Hippocampal formation (tissue), 2 donors: ENCODE measurements at places on chromosomes 5 and 9.

GRCh38 chr9:120579139-120580050 is 572 bp downstream of the CDK5RAP2 start:
- no peak for DNase-seq

DNA sequence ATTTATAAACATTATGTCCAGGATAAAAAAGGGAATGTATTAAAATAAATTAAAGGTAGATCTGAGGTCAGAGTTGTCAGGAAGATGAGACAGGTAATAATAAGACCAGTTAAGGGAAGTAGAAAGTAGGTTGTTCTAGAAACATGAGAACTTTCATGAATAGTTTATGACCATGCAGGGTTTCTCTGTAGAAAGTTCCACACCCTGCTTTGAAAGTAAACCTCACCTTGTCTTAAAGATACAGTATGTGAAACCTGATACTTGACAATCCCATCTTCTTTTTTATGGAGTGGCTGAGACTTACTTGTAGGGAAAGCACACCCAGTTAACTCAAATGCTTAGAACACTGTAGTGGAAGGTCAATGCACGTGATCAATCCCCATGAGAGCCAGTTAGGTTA is 260.6 kb upstream of the ZNF462 start:
- DNase-seq, result no peak

GRCh38 chr9:33524306-33524947 is 376 bp downstream of the ANKRD18B start:
- DNase-seq, result no peak

GRCh38 chr9:99433555-99433954 is 211.5 kb downstream of the SEC61B start:
- no peak for DNase-seq

DNA sequence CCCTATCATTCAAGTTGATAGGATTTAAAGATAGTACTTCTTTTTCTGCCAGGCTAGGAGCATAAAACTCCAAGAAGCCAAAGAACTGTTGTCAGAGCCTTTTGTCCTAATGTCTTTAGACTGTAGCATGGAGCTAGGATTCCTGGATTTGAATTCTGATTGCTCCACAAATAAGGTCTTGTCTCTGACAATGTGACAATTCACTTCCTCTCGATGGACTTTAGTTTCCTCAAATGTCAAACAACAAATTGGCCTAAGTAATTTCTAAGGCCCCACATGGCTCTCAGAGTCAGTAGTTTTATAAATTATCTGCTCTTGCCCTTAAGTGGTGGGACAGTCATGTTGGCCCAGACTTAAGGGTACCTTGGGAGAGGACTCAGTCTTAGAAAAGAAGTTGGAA is 36.7 kb downstream of the RFK start:
- no peak for DNase-seq

DNA sequence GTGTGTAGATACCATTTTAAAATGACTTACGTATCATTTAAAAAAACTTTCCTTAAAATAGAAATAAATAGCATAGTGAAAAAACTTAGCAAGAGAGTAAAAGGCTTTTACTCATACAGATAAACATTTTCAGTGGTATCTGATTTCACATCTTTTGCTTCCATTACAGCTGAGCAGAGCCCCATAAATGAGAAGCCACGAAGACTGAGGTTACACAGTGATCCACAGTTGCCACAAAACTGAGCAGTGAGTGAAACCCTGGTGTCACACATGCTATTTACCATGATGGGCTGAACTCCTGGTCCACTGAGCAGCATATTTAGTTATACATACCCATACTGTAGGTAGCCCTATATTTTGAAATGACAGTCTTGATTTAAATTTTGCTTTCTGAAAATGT is 401.2 kb downstream of the KIAA0825 start:
- no peak for DNase-seq

- peak; percentile 55 for DNase-seq
These were observed 197.6 kb downstream of the KDM4C start for GRCh38 chr9:6955251-6955921.

GRCh38 chr9:80185112-80185738 is 613.5 kb downstream of the TLE4 start:
- no peak for DNase-seq

DNA sequence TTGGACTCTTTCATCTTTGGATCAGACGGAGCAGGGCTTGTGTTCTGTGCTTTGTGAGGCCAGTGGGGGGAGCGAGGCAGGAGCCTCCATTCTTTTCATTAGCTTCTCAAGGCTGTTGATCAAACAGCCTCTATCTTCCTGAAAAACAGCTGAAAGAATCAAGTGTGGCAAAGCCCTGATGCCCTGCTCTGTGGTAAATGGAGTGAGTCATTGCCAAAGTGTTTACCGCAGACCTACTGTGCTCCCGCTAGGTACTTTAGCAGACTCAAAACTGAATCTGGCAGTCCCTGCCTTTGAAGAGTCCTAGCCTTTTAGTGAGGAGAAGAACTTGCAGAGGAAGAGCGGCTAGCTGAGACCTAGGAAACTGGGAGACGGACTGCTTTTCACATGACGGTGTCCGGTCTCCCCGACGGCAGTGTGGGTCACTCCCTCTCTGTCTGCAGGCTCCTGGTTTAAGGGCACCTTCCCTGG is 3.3 kb downstream of the ANKRD33B start:
- DNase-seq, result no peak

DNA sequence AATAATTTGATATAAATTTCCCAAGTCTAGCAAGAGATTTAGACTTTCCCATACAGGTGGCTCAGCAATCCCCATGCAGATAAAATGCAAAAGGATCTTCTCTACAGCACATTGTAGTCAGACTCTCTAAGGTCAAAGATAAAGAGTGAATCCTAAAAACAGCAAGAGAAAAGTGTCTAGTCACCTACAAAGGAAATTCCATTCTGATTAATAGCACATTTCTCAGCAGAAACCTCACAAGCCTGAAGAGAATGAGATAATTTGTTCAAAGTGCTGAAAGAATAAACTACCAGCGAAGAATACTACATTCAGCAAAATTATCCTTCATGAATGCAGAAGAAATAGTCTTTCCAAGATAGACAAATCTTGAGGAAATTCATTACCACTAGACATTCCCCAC is 493.3 kb downstream of the PRELID2 start:
- no peak for DNase-seq

GRCh38 chr5:5285906-5286305 is 136.6 kb upstream of the ICE1 start:
- DNase-seq, result no peak

- DNase-seq, result no peak
These were observed 8.9 kb upstream of the PTAR1 start for GRCh38 chr9:69768716-69769115.

GRCh38 chr5:74251141-74252035 is 389.1 kb downstream of the ENC1 start:
- DNase-seq, result no peak

DNA sequence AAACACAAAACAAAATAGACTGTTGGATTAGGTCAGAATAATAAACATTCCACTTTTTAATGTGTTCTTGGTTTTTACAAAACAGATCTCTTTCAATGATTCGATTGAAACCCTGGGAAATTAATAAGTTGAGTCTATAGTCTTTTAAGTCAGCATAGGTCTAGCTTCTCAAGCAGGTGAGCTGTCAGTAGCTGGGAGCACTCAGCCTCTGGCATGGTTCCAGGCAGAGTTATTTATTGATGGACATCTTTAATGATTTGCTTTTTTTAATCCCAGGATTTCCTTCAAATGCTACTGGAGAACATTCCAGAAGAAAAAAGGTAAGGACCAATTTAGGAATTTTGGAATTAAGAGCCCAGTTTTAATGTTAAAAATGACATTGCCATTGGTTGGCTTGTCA is 241.0 kb downstream of the AOPEP start:
- DNase-seq, result no peak

DNA sequence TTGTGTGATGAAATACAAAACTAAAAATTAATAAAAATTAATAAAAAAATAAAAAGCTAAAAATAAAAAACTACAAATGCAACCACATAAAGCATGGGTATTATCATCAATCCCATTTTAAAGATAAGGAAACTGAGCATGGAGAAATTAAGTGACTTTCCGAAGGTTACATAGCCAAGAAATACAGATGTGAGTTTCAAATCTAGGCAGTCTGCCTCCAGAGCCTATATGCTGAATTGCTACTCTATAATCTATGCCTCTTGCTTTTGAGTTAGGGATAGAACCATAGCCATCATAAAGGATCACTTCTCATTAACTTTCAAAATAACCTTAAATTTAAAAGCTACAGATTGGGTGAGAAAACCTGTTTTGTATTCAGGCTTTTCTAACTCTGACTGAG is 18.8 kb upstream of the ERAP2 start:
- no peak for DNase-seq

GRCh38 chr9:251398-251797 is 36.7 kb downstream of the DOCK8 start:
- DNase-seq, result no peak

- no peak for DNase-seq
These were observed 9.2 kb downstream of the LHX2 start for GRCh38 chr9:124020520-124021384.

DNA sequence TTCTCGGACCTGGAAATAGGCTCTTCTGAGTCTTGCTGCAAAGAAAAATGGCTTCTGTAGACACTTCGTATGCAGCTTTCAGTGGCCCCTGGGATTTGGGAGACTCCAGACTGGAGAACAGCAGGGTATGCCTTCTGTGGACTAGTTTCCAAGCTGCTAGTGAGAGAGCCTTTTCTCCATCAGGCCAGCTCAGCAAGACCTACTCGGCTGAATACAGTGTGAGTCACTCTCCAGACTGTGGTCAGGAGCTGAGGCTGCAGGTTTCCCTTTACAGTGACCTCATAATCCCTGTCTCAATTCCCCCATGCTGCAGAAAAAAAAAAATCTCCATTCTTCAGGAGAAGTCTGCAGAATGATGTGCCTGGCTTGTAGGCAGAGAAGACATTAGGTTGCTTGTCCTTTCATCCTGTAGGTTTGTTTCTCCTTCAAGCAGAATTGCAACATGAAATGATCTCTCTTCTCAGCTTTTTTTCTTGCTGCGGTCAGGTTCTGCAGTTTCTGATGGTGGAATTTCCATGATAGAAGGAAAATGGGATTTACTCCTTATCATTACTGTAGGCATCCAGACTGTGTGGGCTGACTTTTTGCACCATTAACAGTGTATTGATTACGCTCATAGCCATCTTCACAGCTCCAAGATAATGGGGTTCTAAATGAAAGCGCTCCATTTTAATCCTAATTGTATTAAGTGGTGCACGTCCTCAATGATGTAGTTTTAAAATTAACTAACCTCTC is 78.3 kb upstream of the TNFSF8 start:
- DNase-seq, result no peak
